ENCODE measurements at places on chromosomes 3 and 15.

- DNase-seq: no peak
Observed at GRCh38 chr15:63322541-63322940, 45.1 kb downstream of the APH1B start.

DNA sequence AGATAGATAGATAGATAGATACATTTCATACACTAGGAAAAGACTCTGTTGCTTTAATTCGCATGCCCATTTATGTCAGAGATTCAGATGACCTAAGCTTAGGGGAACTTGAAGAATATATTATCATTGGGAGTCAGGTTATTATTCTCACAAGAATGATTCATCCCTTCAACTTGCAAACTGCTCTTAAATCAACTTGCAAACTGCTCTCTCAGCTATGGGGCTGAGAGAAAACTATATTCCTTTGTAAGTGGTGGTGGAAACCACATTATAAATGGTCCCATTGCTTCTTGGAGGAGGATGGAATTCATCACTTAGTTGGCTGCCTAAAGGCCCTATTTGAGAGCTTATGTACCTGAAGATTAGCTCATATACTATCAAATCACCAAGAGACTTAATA is 160.9 kb upstream of the STAC start:
- DNase-seq: no peak

DNA sequence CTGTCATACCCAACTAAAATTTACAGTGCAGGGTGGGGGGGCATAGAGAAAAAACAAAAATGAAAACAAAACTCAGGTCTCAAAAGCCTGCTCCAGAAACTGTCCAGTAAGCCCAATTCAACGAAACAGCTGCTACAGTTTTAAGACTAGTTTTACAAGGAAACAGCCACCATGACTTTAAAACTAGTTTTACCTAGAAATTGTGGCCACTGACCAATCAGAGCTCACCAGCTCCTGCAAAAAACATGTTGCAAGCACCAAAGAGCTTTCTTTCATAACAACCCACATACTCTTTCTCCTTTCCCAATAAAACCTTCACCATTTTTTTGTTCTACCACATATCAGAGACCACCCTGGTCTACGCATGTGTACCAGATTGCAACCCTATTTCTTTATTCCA is 7.3 kb upstream of the CFAP91 start:
- no peak for DNase-seq

- DNase-seq: peak; percentile 90
Observed at GRCh38 chr3:56683122-56683817, at the start of gene TASOR. Gene TASOR, minus strand, starts transcription at chr3:56683265. Its CDS starts 259 bp downstream, at chr3:56683006.

DNA sequence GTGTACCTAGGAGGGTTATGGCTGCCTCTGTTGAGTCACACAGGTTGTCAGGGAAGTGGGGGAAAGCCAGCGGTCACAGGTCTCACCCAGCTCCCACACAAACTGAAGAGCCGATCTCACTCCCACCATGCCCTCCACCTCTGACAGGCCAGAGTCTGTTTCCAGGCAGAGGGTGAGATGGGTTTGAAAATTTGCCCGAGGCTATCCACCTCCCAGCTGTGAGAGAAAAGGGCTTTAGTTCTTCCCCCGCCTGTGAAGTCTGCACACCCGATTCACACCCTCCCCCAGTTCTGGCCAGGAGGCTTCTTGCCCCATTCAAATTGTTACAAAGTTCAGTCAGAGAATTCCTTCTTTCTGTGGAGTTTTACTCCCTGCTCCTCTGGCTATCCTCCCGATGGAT is 446.9 kb downstream of the EDEM1 start:
- no peak for DNase-seq

Measured in tibial artery (tissue), 4 donors.